Activated T-cell treated with anti-CD3 and anti-CD28 coated beads for 1 hour (primary cell): ENCODE measurements at places on chromosomes 4 and X.

GRCh38 chrX:39755143-39756032, 342.4 kb downstream of the BCOR start:
- no peak for DNase-seq

DNA sequence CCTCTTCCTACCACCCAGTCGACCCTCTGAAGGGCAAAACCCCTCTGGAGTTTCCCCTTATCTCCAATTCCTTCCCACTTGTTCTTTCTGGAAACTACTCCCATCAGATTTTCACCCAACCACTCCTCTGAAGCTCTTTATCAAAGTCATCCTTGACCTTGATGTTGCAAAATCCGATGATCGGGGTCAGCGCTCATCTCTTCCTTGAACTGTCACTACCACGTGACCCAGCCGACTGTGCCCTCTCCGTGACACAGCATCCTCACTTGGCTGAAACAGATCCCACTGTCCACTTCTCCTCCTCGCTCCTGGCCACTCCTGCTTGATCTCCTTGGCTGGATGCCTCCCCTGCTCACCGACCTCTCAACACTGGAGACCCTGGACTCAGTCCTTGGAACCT, 1.1 kb downstream of the CFAP99 start:
- DNase-seq: no peak

- no peak for DNase-seq
Measured at GRCh38 chr4:62191451-62192240, 991.5 kb downstream of the ADGRL3 start.

DNA sequence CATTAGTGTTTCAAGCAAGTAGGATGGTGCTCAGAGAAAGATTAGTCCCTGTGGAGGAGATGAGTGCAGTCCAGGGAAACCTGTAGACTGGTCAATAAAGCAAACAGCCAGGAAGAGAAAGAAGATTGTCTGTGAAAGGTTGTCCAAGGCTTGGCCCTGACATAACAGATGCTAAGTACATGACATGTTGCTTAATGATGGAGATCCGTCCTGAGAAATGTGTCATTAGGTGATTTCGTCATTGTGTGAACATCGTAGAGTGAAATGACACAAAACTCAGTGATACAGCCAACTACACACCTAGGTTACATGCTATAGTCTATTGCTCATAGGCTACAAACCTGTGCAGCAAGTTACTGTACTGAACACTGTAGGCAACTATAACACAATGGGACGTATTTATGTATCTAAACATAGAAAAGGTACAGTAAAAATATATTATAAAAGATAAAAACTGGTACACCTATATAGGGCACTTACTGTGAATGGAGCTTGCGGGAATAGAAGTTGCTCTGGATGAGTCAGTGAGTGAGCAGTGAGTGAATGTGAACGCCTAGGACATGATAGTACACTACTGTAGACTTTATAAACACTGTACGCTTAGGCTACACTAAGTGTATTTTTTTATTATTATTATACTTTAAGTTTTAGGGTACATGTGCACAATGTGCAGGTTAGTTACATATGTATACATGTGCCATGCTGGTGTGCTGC, 9.0 kb upstream of the PRSS48 start:
- no peak for DNase-seq

DNA sequence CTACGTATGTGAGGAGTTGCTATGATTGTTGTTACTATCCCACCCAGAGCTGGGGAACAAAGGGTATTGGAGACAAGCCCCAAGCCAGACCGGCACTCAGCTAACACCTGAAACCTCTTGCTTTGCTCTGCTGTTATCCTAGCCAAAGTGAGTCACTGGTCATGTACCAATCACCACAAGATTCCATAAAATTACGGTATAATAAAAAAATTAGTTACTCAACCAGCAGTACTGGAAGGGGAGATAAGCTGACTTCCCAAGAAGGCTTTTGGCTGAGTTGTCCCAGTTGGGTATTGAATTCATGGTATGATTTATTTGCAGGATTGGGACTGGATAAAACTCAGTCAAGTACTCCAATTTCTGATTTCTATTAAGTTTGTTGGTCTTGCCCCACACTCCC, 5.3 kb downstream of the EDA2R start:
- DNase-seq: no peak

GRCh38 chr4:53785996-53786395, 194.7 kb upstream of the LNX1 start:
- DNase-seq: no peak

GRCh38 chrX:18468599-18468998, 43.2 kb downstream of the CDKL5 start:
- DNase-seq: no peak

GRCh38 chr4:37816719-37817118, 9.8 kb upstream of the PGM2 start:
- no peak for DNase-seq

- DNase-seq: no peak
Measured at GRCh38 chrX:139506333-139506732, 24.2 kb upstream of the F9 start.

- no peak for DNase-seq
Measured at GRCh38 chr4:108383157-108383556, 214.4 kb upstream of the LEF1 start.

DNA sequence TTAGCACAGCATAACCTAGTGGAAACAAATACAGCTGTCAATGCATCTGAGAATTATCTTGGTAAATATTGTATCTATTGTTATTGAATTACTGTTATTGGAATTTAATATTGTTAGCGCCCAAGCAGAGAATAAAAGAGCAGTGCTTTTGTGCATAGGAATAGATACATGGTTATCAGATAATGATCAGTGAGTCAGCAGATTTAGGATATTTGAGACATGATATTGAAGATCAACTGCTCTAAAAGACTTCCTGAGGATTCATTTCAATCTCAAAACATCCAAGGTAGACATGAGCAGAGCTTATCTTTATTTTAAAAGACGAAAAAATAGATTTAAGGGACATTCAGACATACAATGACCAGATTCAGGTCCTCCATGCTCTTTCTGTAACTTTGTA, 10.6 kb upstream of the H2AZ1 start:
- DNase-seq: no peak

DNA sequence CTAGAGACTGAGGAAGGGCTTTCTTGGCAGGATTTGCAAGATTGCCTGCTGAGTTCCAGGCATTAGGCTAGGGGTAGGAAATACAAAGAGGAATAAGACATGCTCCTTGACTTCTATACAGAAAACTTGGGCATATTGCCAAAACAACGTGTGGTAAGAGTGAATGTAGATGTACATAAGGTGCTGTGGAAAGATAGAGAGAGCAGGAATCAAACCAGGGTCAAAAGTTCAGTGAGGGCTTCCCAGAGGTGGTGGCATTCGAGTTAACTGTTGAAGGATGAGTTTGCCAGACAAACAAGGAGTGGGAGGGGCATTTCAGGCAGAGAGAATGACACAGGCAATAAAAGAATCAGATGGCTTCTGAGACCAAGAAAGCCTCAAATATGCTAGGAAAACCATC, 187.9 kb downstream of the KDR start:
- no peak for DNase-seq

DNA sequence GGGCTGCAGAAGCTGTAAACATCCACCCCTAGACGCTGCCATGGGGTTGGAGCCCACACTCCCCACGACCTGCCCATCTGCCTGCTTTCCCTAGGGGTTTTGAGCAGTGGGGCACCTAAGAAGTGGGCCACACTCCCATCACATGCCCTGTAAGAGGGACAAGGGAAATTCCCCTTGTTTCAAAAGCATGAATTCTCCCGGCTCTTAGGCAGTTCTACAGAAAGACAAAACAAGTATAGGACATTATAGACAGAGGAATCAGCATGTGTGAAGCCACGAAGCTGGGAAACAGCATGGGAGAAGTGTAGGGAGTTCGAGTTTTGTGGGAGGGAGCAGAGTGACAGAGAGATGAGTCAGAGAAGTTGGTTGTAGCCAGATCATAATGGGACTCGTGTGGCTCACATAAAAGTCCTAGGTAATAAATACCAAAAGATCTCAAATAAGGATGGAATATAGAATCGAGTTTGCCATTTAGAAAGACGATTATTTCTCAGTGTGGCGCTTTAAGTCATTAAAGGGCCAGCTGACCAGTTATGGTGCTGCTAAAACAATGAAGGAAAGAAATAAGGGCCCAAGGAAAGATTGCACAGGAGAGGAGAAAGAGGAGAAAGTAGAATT, 23.9 kb downstream of the APOO start:
- DNase-seq: no peak

DNA sequence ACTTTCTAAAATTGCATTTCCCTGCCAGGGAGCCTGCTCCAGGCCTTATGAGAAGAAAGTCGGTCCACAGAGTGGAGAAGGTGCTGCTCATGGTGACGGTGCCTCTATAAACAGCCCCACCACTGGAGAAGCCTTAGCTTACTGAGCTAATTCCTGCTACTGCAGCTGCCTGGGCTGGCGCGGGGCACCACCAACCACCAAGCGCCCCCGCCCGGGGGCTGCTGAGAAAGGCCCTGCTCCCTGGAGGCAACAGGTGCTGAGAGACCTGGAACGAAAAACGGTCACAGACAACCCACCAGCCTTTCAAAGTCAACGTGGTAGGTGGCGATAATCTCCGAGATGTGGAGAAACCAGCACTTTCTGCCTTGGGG, 2.9 kb downstream of the HCFC1 start:
- DNase-seq: no peak

DNA sequence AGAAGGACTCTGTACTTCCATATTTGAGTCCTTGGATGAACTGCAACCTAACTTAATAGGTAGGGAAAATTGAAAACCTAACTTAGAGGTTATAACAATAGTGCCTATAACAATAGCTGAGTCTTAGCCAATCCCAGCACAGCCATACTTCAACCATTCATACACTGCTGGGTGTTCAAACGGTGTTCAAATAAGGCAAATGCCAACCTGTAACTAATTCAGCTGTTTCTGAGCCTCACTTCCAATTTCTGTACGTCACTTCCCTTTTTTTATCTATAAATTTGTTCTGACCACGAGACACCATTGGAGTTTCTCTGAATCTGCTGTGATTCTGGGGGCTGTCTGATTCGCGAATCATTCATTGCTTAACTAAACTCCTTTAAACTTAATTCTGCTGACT, 9.6 kb upstream of the GRSF1 start:
- DNase-seq: no peak

DNA sequence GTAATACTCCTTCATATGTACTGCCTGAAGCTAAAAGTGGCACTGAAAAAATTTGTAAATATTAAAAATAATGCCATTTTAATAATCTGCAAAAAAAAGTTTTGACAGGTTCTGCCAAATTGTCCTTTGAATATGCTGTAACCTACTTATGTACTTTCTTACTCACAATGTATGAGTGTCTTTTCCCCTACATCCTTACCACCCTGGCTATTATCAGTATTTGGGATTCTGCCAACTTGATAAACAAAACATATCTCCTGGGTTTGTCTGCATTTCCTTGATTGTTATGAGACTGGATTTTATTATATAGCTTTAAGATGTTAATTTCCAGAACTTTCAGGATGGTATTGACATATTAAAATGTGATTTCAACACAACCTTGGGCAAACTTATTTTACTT, 187.9 kb downstream of the CHM start:
- no peak for DNase-seq

DNA sequence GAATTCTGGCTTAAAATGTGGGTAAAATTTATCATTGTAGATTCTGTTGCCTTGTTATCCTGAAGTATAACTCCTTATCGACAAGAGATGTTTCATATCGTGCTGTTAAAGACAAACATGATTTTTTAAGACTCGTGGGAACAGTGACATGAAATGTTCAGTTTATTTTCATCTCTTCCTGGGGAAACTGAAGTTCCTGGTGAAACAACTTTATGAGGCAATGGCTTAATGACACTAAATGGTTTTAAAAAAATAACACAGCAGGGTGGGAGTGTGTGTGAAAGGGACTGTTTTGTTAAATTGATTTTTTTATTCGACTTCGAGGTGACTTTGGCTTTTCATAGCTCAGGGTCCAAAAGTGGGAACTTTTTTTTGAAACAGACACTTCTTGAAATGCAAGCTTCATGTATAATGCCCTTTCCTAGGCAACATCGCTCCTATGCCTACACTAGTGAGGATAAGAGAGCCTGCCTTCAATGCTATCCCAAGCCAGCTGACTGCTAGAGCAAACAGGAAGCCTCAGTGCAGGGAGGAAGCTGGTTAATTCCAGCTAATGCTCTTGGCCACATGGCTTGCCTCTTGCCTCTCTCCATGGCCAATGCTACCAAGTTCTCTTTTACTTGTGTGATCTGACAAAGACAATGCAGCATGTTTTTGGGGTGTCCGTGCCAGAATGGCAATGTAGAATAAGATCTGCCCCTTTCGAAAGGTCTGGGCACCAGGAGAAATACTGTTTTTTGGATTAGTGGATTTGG, 80.9 kb upstream of the PLAC1 start:
- no peak for DNase-seq

DNA sequence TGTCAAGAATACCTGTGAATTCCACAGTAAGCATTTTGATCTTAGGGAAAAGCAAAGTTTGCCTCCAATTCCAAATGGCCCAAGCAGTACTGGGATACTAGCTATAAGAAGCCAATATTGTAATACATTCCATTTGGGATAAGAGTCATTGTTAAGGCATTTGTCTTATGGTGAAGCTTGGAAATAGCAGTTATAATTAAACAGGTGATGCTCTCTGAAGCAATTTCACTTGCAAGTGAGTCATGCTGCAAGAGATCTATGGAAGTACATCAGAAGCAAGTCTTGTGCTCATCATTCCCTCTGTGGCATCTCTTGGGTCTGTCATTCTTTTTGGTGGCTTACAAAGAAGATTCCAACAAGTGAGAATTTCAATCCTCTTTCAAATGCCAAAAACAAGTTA, 386.4 kb upstream of the RPS6KA3 start:
- DNase-seq: no peak

DNA sequence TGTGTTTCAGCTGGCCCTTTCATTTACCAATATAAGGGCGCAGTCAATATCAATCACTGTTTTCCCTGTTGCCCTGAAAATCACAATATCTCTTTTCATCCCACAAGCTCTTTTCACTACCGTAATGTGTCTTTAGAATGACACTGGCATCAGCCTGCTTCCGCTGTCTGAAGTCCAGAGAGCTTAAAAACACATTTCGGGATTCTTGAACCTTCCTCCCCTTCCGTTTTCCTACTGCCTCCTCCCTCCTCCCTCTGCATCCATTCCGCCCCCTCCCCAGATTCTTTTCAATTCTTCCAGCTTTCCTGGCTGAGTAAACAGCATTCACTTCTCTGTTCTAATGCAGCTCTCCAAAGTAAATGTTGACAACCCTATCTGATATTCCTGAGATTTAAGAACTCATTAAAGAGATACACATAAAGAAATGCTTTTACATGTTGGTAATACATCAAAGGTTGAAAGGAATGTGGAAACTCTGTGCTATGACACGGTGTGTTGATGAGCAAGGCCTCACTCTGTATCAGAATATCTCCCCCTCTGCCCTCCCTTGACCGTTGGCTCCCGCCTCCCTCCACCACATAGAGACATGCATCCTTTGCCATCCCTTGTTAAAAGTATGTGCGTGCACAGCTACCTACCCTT, 83.5 kb upstream of the SPRY1 start:
- DNase-seq: no peak

GRCh38 chr4:111268769-111269414, 646.0 kb upstream of the PITX2 start:
- DNase-seq: no peak
